NK-92 treated with Interleukin-12 subunit alpha and Interleukin-12 subunit beta, amount 100 ng/mL, for 24 hours (cell line): ENCODE measurements at places on chromosomes 5 and 9.

DNA sequence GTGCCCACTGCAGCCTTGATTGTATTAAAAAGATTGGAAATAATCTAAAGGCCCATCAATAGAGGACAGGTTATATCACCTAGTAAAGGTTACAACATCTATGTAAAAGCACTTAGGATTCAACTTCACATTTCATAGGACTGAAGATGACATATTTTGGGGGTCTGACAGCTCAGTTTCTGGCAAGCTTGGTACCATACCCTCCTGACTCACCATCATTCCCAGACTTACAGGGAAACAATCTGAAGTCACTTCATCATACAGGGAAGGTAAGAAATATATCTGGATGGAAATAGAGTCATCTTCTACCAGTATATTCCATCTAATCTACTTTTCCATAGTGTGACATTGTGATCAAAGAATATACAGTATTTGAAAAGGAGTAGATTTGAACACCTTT, 28.8 kb upstream of the DAB2 start:
- DNase-seq, result no peak

- no peak for DNase-seq
These were observed 43.2 kb downstream of the SH3TC2 start for GRCh38 chr5:149019679-149020078.

GRCh38 chr9:95678759-95679158, 162.0 kb upstream of the PTCH1 start:
- no peak for DNase-seq

GRCh38 chr5:56638061-56638621, 177.2 kb upstream of the MAP3K1 start:
- DNase-seq, result no peak

- DNase-seq, result no peak
These were observed 106.6 kb downstream of the PALM2AKAP2 start for GRCh38 chr9:109886617-109887016.

- no peak for DNase-seq
These were observed 52.6 kb downstream of the SRFBP1 start for GRCh38 chr5:122014236-122014935.

DNA sequence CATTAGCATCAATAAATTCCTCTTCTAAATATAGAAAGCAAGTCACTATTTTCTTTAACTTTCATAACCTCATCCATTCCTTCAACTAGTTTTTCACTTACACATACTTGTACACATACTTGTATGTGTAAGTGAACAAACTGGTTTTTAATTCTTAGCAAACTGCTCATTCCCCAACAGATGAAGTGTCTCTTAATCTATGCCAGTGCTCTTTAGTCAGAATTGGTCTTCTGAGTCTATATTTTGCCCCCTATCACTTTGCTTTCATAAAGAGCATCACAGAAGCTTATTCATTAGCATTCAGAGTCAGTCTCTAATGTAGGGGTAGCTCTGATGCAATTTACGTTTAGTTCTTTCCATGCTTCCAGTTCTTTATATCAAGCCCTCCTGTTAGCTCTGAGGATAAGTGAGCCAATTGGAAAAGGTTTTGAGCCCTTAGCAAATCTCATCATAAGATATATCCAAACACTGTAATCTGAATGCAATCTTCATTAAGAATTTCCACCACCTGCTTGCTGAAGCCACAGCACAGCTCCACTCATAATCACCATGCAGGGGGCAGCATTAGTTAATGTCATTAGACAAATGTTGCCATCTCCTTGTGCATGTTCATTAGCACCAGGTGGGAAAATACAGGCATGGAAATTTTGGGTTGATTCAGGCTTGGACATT, 178.5 kb upstream of the SLC24A2 start:
- DNase-seq, result no peak

- no peak for DNase-seq
These were observed at the start of gene PROB1 for GRCh38 chr5:139394654-139395566. Gene PROB1 (minus strand): TSS chr5:139395104. CDS start chr5:139395081, 23 bp downstream.

DNA sequence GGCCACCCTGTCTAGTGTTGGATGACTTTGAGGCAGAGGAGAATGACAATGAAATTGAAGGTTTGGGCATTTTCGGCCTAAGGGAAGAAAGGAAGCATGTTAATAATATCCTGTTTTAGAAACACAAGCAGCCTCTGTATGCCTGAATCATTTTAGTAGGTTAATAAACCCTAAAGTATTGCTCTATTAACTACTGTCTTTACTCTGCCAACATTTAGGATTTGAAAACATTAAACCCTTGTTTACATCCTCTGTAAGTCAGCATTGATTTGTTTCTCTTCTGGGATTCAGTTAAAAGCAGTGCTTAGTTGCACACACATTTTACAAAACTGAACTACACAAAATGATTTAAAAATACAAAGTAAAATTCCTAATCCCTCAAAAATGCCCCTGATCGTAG, 358.9 kb downstream of the ARRDC3 start:
- DNase-seq, result no peak

- no peak for DNase-seq
These were observed 102.0 kb upstream of the ADAMTS19 start for GRCh38 chr5:129358069-129358468.

DNA sequence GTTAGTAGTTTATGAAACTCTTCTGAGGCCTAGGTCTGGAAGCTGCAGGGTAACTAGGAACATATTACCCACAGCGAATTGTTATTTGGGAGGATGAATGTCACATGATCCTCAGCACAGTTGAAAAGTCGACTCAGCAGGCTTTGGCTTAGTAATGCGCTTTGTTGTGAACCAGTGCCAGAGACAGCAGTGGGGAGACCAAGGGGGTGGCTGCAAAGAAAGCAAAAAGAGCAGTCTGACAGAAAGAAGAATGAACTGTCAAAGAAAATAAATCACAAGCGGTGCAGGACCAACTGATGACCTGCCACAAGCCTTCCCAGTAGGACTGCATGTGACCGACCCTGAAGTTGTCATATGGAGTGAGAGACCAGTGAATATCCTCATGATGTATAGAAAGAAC, 170.0 kb downstream of the CCDC171 start:
- no peak for DNase-seq

GRCh38 chr5:146070746-146071145, 34.6 kb downstream of the PLAC8L1 start:
- DNase-seq, result no peak

- DNase-seq, result no peak
These were observed 106.1 kb upstream of the CPEB4 start for GRCh38 chr5:173781816-173782670.

GRCh38 chr5:96896806-96897205, 20.5 kb downstream of the ERAP2 start:
- no peak for DNase-seq

DNA sequence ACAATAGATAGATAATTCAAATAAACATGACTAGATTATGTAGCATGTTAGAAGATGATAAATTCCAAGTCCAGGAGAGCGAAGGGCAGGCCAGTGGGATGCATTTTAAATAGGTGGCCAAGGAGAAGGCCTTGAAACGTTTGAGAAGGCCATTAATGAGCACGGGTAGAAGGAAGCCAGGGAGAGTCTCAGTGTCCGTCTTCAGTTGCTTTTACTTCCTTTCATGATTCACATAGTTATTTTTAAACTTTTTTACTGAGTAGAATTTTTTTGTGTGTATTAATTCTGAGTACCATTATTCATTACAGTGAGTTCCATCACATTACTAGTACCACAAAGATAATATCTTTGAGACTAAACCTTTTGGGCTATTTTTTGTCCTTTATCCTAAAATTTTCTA, 259.2 kb downstream of the ARRDC3 start:
- no peak for DNase-seq

GRCh38 chr5:148913985-148914431, 87.6 kb downstream of the ADRB2 start:
- DNase-seq, result no peak

GRCh38 chr9:68437785-68438184, 81.4 kb downstream of the PGM5 start:
- DNase-seq, result no peak

DNA sequence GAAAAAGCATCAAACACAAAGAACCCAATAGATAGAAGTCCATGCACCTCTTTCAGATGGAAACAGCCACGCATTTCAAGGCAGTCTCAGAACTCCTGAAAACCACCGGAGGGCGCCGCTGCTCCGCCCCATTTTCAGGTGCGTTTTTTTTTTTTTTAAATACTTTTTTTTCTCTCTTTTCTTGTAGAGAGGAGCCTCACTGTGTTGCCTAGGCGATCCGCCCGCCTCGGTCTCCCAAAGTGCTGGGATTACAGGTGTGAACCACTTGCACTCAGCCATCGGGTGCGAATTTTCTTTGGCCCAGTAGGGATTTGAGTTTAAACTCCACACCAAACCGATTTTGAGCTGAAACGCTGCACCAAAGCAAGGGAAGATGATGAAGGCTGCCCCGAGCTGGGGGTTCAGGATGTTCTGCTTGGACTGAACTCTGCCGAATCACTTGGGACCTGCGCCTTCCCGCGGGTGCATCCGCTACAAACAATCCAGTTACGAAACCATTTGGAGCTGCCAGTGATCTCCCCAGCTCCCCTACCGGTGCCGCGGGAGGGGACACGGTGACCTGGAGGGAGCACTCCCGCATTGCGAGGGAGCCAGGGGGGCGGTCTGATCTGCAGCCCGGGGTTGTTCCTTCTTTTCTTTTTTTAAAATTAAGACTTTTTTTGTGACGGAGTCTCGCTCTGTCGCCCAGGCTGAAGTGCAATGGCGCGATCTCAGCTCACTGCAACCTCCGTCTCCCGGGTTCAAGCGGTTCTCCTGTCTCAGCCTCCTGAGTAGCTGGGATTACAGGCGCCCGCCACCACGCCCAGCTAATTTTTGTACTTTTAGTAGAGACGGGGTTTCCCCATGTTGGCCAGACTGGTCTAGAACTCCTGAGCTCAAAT, 1.4 kb downstream of the PTGR1 start:
- DNase-seq, result no peak

- DNase-seq, result no peak
These were observed 162.9 kb downstream of the FAM170A start for GRCh38 chr5:119792161-119792799.

- DNase-seq, result no peak
These were observed 9.8 kb upstream of the PRRX2 start for GRCh38 chr9:129655696-129656095.

GRCh38 chr9:76898786-76899185, 7.1 kb downstream of the PRUNE2 start:
- DNase-seq, result no peak

GRCh38 chr9:86096386-86096785, 3.0 kb downstream of the GOLM1 start:
- DNase-seq, result no peak

DNA sequence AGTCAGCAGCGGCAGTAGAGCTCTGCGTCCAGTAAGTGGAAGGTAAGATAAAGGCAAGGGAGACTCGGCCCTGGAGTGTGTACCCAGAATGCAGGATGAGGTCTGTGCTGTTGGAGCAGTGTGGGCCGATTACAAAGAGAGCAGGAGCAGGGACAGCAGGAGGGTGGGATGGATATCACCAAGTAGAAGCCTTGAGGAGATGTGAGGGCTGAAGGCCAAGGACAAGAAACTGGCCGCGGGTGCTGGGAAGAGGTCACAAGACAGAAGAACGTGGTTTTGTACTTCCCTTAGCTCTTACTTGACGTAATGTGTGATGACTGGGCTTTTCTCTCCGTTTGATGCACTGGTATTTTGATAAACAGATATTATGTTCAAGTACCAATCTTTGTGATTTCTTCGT, 43.7 kb downstream of the OR2V1 start:
- DNase-seq, result no peak

- no peak for DNase-seq
These were observed 97.7 kb downstream of the IQGAP2 start for GRCh38 chr5:76500633-76501393.

- no peak for DNase-seq
These were observed 907.0 kb upstream of the DMAC1 start for GRCh38 chr9:8706531-8706930.

DNA sequence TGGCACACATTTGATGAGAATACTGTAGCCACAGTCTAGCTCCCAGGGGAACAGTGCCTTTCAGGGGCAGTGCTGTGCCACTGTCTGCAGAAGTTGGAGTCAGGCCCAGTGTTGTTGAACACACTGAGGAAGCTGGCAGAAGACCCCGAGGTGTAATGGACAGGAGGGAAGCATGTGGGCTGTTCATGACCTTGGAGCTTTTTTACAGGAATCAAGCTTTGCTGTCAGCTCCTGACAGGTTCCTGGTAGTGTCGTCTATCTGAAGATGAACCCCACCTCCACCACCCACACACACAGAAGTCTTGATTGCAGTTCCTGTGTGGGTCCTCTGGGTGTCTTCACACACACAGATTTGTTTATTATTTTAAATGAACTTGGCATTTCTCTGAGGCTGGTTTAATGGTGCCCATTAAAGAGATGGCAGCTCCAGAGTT, 40.3 kb upstream of the TNFAIP8 start:
- peak; percentile 34 for DNase-seq

GRCh38 chr9:109072133-109072692, 47.5 kb downstream of the TMEM245 start:
- no peak for DNase-seq

DNA sequence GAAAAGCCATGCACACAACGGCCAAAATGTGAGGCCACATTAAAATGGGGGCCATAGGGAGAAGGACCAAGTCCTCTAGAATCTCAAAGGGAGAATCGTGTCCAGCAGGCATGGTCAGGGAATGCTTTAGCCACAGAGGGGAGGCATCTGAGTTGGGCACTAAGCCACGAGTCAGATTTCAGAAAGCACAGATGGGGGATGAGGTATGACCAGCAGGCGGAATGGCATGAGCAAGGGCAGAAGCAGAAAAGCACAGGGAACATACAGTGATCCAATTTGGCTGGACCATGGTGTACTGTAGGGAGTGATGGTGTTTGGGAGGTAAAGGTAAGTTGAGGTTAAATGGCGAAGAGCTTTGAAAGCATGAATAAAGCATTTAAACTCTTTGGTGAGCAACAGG, 214.6 kb downstream of the TLE1 start:
- DNase-seq, result no peak

DNA sequence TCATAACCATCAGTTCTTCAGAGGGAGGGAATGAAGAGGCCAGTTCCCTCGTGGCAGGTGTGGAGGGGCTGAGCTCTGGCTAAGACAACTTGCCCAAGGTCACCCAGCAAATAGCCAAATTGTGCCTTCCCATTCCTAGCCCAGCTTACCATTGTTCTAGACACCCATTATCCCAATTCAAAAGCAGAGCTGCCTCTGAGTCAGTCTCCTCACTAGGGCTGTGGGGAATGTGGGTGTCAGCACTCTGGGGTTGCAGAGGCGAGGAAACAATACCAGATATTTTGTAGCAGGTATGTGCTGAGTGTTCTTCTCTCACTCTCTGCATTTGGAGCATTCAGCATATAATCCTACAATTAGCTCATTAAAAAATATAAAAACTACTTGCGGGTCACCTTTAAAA, 270.8 kb downstream of the PSAT1 start:
- DNase-seq, result no peak

GRCh38 chr5:88488130-88488529, 219.5 kb upstream of the TMEM161B start:
- DNase-seq, result no peak

DNA sequence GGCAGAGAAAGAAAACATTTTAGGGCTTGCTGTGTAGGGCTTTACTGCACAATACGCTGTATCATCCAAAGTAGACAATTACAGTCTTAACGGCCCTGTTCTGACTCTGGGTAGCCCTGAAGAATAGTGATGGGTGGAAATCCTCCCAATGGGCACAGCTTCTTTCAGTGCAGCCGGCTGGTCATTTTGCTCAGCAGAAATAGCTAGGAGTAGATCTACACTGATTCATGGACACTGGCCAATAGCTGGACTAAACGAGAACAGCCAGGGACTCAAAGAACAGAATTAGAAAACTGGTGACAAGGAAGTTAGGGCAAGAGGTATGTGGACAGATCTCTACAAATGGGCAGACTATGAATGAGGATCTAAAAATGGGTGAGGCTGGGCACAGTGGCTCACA, 69.3 kb downstream of the IARS1 start:
- DNase-seq, result no peak

- no peak for DNase-seq
These were observed 188.6 kb upstream of the KLF9 start for GRCh38 chr9:70603020-70603411.

GRCh38 chr5:138033907-138034306, 1.0 kb upstream of the FAM13B start:
- no peak for DNase-seq
